ENCODE measurements at places on chromosomes 4 and X. TPM values are rescaled to one million over a fixed set of nuclear protein-coding genes. Genes with fewer than 3 reads are reported as not detected.

GRCh38 chr4:85734424-85734831, 259.5 kb downstream of the ARHGAP24 start:
- no peak for DNase-seq

GRCh38 chr4:3321295-3321889, 28.6 kb downstream of the RGS12 start:
- DNase-seq: no peak

DNA sequence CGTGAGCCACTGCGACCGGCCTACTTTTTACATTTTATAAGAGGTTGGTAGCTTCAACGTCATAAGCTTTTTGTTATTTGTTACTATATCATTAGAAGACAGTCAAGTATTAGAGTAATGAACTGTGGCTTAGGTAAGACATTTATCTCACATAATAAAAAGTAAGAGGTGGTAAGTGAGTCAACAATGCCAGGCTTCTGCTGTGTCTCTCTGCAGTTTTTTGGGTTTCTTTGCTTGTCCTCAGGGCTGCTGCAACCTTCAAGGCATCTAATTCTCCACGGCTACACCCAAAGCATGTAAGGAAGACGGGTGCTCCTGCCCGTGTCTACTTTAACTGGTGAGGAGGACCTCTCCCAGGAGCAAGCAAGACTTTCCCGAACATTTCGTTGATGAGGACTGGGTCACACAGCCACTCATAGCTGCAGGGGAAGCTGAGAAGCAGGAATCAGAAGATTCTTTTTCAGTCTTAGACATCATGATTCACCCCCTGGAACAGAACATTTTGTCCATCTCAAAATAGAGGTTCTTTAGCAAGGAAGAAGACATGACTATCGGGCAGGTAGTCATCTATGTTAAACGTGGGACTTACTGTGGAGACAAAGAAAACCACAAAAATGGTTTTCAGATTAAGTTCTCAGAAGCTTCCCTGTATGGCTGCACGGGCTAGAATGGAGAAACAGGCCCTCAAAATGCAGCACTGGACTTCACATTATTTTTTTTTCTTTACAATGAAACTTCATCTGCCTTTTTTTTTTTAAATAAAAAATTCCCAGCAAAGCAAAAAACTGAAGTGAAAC, 13.0 kb upstream of the RHOH start:
- no peak for DNase-seq

- DNase-seq: no peak
Observed at GRCh38 chr4:183434666-183435190, 9.7 kb upstream of the CDKN2AIP start.

DNA sequence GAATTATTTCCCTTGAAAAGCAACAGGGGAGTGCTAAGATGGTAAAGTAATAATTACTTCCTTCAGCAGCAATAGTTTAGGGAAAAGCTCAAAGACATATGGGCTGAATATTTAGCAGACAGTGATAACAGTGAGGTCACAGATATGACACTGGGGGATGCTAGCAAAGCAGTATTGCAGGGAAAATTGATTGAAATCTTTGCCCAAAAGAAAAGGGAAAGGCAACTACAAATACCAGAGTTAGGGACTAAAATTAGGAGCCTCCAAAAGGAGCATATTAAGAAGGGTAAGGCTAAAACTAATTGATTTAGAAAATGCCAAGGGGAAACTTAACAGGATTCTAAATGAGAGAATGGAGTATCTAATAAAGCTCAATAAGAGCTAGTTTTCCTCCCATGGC, 1191.3 kb upstream of the TENM3 start:
- DNase-seq: no peak

- DNase-seq: no peak
Observed at GRCh38 chr4:91222014-91222413, 1081.8 kb upstream of the GRID2 start.

DNA sequence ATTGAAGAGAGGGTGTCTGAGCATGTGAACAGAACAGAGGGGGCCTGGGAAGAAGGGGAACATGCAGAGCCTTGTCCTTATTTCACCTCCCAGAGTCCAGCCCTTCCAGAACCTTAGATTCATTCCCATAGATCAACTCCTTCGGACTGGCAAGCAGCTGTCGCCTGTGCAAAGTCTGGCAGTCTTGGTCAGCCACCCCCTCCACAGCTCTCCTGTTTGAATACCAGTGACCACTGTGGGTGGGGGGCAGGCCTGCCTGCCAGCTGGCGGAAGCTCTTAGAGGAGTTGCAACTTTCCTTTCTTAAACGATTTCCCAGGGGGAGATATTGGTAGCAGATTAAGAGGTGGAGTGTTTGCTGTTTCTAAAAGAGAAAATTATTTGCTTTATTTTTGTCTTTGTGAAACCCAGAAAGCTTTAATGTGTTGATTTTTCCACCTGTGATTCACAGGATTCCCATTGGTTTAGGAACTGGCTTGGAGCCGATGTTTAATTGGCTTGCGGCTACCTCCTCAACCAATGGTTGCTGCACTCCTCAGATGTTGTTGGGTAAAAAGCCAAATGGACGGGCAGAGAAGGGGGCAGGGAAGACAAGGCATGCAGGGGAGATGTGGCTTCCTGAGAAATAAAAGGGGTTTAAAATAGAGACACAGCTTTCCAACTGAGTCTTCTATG, 62.2 kb upstream of the PRPS1 start:
- peak; percentile 23 for DNase-seq

- peak; percentile 84 for DNase-seq
Observed at GRCh38 chrX:55907968-55908607, 190.5 kb downstream of the RRAGB start.

- no peak for DNase-seq
Observed at GRCh38 chrX:64184396-64184795, 21.1 kb downstream of the AMER1 start.

DNA sequence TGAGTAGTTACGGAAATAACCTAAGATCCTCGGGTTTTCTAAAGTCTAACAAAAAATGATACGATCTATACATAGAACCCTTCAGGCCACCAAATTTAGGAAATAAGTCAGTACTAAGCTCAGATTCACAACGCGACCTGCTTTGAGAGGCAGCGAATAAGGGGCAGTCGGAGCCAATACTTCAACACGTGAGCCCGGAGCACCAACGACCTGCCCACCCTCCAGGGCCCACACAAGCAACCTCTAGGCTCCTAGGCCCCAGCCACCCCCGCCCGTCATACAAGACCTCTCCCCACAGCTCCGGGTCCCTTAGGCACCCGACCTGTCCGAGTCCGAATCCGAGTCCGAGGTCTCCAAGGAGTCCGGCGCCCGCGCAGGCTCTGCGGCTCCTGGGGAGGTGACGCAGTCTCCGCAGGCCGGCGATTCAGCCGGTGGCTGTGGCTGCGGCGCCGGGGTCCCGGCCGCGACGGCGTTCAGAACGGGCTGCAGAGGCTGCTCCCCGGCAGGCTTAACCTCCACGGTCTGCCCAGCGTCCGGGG, 580 bp downstream of the NAF1 start:
- DNase-seq: peak; percentile 33

DNA sequence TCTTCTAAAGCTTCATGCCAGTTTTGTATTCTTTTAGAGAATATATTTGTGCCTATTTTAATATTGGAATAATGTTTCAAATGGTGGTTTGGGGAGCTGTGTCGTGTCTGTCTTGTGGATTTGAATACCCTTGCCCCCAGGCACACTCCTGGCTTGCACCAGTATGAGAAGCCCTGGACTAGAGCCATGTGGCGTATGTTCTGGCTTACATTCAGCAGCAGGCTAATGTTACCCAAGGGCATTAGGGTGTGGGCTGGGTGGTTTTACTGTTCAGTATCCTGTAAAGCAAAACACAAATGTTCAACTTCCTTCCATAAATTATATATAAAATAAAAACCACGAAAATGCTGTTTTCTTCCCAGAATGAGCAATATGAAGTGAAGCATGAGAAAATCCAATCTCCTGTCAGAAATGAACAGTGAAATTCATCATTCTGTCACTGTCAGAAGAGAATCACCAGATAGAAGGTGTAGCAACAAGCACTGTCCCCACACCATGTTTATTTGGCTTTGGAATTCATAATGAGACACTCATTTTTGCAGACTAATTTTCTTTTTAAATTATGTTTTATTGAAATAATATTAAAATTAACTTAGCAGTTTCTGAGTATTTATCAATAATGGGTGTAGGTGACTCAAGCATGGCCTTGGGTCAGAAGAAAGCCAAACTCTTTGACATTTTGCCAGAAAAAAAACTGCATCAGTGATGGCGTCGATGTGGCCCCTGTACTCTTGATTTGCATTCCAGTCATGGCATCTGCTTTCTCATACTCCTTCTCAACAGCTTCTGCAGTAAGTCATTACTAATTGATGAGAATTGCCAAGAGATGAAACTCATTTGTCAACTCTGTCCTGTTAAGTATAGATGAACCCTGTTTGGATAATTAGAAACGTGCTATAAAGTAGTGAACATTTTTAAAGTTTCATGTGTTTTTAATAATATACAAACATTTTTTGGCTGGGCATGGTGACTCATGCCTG, 43.8 kb downstream of the WWC2 start:
- DNase-seq: no peak

DNA sequence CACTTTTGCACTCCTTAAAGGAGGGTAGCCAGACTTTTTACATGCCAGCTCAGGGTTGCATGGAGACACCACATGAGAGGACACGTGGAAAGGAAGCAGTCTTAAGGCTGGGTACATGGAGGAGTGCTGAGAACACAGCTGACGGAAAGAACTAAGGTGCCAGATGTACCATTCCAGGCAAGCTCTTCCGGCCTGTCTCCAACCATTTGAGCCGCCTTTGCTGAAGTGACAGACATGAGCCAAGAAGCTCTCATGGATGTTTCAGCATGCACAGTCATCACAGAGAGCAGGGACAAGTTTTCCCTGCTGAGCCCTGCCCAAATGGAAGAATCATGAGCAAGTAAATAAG, 83.4 kb upstream of the BMP2K start:
- DNase-seq: no peak

GRCh38 chrX:152899111-152899873, 1.4 kb downstream of the ZNF185 start:
- no peak for DNase-seq

ITIH6 gene
- 0.20 TPM for total RNA-seq

GPRASP2 gene
- 0.31 TPM for total RNA-seq

BCORL1 gene
- 1.6 TPM for total RNA-seq

IGSF1 gene
- total RNA-seq: 0.83 TPM

PARM1 gene
- total RNA-seq: 1.1 TPM

AWAT1 gene
- not detected for total RNA-seq

CYP2U1 gene
- 0.64 TPM for total RNA-seq
